Activated CD8-positive, alpha-beta T cell treated with anti-CD3 and anti-CD28 coated beads for 36 hours (primary cell): ENCODE measurements at places on chromosomes 4 and X. TPM values are rescaled to one million over a fixed set of nuclear protein-coding genes. Genes with fewer than 3 reads are reported as not detected.

Gene OPN1MW3
- total RNA-seq = not detected

Gene ARHGAP4
- total RNA-seq = 130 TPM

DNA sequence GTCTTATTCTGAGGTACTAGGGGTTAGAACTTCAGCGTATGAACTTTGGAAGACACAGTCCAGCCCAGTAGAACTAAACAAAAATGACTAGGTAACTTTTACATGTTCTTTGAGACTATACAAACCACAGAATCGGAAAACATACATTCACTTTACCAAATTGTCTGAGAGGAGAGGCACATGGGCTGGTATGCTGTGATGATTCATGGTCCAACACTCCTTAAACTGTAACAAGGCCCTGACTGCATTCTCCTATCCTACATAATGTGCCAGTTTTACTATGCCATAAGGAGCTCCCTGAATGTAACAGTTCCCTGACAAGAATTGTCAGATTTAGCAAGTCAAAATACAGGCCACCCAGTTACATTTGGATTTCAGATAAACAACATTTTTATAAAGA lies 640.0 kb downstream of the RAB28 start:
- DNase-seq = no peak
- no peak overlapping the region for H3K4me3 ChIP-seq
- no peaks in the 10 kb centered on the region for H3K36me3 ChIP-seq

Gene MAML3
- 2.0 TPM for total RNA-seq

DNA sequence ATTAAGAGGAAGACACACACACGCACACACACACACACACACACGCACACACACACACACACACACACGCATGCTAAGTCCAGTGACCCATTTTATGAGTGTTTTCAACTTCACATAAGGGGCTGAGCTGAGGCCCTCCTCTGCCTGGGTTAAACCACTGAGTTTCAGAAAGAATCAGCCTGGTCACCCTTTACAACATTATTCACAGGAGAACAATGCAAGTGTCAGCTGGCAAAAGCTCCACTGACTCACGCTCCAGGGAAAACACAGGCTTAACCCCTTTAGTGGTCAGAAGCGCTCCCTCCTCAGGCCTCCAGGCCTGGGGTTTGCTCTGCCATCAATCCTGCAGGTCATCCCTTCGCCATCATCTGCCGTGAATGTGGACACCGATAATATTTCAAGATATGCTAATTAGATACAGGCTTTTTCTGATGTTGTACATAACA lies 46.9 kb downstream of the ACOX3 start:
- peaks cover 6% of the 10 kb centered on the region for H3K4me1 ChIP-seq
- H3K4me3 ChIP-seq = no peak overlapping the region
- no peak for DNase-seq

DNA sequence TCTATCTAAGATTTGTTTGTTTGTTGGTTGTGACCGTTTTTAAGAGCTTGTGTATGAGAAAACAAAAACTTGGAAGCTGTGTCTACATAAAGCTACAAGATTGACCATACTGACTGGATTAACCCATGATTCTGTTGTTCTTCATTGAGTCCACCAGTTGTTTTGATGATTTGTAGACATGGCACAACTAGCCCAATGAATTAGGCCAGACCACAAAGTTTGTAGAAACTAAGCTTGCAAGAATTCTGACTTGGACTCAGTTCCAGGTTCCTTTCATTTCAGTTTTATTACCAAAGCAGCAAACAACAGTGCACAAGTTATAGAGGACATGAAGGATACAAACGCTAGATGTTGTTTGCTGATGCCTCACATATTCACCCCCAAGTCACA lies 119.3 kb downstream of the RASGEF1B start:
- H3K4me3 ChIP-seq = no peak overlapping the region
- H3K27ac ChIP-seq = no peak overlapping the region
- DNase-seq = no peak
- H3K4me1 ChIP-seq = no peaks in the 10 kb centered on the region
- peaks cover 11% of the 10 kb centered on the region for H3K27me3 ChIP-seq
- H3K36me3 ChIP-seq = no peaks in the 10 kb centered on the region

Gene ASB5
- not detected for total RNA-seq

DNA sequence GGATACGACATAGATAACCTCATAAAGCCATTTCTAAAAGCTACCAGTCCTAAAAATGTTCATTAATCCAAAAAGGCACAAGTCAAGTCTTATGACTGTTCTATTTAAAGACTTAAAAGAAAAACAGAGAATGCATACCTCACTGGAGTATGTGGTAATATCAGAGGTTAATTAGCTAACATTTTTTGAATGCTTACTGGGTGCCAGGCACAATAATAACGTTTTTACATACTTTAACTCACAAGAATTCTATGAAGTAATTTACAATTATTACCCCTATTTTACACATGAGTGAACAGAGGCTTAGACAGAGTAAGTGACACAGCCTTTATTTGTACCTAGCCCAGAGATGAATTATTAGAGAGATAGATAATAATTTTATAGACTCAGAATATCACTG lies 207.5 kb downstream of the PDGFC start:
- no peaks in the 10 kb centered on the region for H3K27me3 ChIP-seq
- H3K4me1 ChIP-seq = no peaks in the 10 kb centered on the region
- DNase-seq = no peak
- no peaks in the 10 kb centered on the region for H3K36me3 ChIP-seq
- H3K4me3 ChIP-seq = no peak overlapping the region

DNA sequence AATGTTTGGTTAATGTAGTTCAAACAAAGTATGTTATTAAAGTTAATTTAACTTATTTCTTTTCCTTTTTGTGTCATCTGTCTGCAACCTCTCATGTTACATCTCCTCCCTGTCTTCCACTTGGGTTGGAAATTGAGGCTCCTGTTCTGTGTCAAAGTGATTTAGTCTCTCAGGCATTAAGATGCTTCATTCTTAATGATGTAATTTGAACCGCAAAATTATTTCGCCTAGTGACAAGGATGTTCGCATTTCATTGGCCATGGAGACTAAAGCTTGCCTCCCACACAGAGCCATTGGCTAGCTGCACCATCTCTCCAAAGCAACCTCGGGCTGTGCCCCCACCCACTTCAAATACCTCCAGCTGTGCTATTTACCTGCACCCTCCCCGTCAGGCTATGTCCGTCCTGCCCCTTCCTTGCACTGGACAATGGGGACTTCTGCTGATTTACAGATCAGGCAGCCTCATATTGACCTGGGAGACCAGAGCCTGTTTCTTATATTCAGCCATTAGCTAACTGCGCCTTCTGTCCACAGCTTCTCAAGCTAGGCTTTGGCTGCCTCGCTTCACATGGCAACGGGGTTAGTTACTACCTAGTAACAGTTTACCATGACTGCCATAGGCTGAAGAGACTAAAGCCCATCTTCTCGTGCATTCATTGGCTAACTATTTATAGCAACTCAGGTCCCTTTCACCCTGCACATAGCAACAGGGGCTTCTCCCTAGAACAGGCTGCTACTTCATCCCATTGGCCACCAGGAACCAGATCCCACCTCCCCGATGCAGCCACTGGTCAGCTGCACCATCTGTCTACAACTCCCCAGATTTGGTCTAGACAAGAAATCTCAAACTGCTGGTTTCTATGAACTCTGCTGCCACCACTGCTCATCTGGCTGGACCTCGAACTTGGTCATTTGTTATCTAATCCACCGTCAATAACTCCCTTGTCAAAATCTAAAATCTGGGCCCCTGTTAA lies 8.6 kb upstream of the ZNF157 start:
- no peak overlapping the region for H3K27ac ChIP-seq
- no peaks in the 10 kb centered on the region for H3K27me3 ChIP-seq
- peak overlapping the region; percentile 24 for H3K4me3 ChIP-seq
- peak; percentile 60 for DNase-seq
- peaks cover 6% of the 10 kb centered on the region for H3K36me3 ChIP-seq
- peaks cover 22% of the 10 kb centered on the region for H3K4me1 ChIP-seq

- H3K36me3 ChIP-seq = peaks cover 1% of the 10 kb centered on the region
- no peaks in the 10 kb centered on the region for H3K27me3 ChIP-seq
- no peak for DNase-seq
Observed at GRCh38 chrX:123976706-123977316, 15.3 kb downstream of the STAG2 start.

Gene OTUD6A
- not detected for total RNA-seq

DNA sequence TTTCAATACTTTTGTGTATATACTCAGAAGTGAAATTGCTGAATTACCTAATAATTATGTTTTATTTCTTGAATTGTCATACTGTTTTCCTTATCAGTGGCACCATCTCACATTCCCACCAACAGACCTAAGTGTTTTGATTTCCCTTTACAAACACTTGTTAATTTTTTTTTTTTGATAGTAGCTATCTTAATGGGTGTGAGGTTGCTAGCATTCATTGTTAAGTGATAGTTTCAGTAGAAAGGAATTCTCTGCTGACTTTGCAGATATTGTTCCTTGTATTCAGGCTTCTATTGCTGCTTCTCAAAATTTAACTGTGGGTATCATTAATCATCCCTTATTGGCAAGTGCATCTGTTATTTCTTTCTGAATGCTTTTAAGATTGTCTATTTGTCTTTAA lies 927.5 kb upstream of the SLIT2 start:
- no peaks in the 10 kb centered on the region for H3K36me3 ChIP-seq
- H3K4me1 ChIP-seq = no peaks in the 10 kb centered on the region
- no peak overlapping the region for H3K4me3 ChIP-seq
- no peak for DNase-seq
- H3K27me3 ChIP-seq = no peaks in the 10 kb centered on the region
